ENCODE measurements at places on chromosomes 11 and 22.

- no peak for DNase-seq
- no peak overlapping the region for H3K4me3 ChIP-seq
- H3K27me3 ChIP-seq: no peaks in the 10 kb centered on the region
- no peaks in the 10 kb centered on the region for H3K36me3 ChIP-seq
- no peaks in the 10 kb centered on the region for H3K4me1 ChIP-seq
Observed at GRCh38 chr11:14713496-14714244, 70.1 kb downstream of the PDE3B start.

- H3K27me3 ChIP-seq: no peaks in the 10 kb centered on the region
- no peak overlapping the region for H3K27ac ChIP-seq
- H3K36me3 ChIP-seq: peaks cover 80% of the 10 kb centered on the region
- H3K4me3 ChIP-seq: no peak overlapping the region
- DNase-seq: no peak
Observed at GRCh38 chr11:68575025-68575665, 109.2 kb upstream of the GAL start.

- peak overlapping the region; percentile 63 for H3K27ac ChIP-seq
- DNase-seq: no peak
- H3K27me3 ChIP-seq: no peaks in the 10 kb centered on the region
- no peak overlapping the region for H3K4me3 ChIP-seq
- peaks cover 37% of the 10 kb centered on the region for H3K4me1 ChIP-seq
Observed at GRCh38 chr11:120710354-120711131, 199.0 kb downstream of the GRIK4 start.

DNA sequence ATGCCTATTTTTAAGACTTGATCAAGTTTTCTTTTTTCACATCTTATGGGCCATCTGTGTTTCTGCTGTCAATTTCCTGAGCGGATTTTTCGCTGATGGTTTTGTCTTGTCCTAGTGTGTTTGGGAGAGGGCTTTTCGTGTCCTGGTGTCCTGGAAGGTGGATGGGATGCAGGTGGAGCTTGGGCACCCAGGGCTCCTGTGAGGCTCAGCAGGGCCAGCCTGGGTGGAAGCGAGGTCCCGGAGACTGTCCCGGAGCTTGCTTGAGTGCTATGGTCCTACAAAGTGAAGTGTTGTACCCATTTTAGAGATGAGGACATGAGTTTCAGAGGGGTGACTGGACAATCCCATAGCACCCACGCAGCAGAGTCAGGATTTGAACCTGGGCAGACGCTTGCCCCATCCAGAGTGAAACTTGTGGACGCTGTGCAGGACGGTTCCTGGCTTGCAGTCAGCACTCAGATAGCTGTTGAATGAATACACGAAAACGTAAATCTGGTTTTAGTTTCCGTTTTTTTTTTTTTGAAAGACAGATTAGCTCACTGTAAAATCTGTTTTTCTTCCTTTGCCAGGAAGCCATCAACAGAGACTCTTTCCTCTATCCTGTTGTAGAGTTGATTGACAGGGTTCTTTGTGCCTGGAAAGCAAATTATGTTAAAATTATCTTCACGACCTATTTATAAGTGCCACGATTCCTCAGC lies 64.1 kb downstream of the TBC1D22A start:
- no peak overlapping the region for H3K27ac ChIP-seq
- no peaks in the 10 kb centered on the region for H3K36me3 ChIP-seq
- peak; percentile 32 for DNase-seq
- H3K4me1 ChIP-seq: peaks cover 32% of the 10 kb centered on the region
- H3K27me3 ChIP-seq: no peaks in the 10 kb centered on the region

- no peaks in the 10 kb centered on the region for H3K4me1 ChIP-seq
- H3K27me3 ChIP-seq: no peaks in the 10 kb centered on the region
- no peak overlapping the region for H3K4me3 ChIP-seq
- no peak for DNase-seq
- H3K36me3 ChIP-seq: no peaks in the 10 kb centered on the region
- no peak overlapping the region for H3K27ac ChIP-seq
Observed at GRCh38 chr11:131849485-131849884, 479.1 kb downstream of the NTM start.

DNA sequence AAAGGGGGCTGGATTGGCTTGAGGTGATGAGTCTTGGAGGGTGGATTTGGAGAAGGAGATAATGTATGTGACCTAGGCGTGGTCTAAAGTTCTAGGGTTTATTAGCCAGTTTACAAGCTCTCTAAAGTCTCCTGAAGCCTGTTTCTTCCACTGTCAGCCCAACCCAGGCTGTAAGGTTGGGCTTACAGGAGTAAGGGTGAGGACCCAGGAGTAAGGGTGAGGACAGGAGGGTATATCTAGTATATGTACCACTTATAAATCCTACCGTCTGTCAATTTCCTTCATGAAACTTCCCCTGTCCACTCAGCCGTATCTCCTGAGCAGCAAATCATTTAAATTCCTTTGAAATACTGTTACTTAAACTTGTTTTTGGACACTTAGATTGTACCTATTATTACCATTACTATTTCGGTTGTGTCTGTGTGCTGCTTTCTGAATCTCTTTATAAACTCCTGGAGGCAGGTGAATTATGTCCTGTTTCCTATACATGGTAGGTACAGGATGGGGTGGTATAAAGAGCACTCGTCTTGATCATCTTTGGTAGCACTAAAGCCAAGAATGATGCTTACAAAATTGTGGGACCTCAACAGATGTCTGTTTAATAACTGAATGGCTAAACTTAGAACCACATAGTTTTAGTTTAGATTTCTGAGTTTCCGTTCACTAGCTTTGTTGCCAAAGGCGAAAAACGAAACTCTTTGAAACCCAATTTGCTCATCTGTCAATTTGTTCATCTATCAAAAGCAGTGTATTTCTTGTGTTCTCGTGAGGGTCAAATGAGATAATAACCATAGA lies 192.0 kb downstream of the GRIK4 start:
- no peaks in the 10 kb centered on the region for H3K4me1 ChIP-seq
- H3K4me3 ChIP-seq: no peak overlapping the region
- no peak overlapping the region for H3K27ac ChIP-seq
- no peaks in the 10 kb centered on the region for H3K27me3 ChIP-seq
- DNase-seq: no peak

DNA sequence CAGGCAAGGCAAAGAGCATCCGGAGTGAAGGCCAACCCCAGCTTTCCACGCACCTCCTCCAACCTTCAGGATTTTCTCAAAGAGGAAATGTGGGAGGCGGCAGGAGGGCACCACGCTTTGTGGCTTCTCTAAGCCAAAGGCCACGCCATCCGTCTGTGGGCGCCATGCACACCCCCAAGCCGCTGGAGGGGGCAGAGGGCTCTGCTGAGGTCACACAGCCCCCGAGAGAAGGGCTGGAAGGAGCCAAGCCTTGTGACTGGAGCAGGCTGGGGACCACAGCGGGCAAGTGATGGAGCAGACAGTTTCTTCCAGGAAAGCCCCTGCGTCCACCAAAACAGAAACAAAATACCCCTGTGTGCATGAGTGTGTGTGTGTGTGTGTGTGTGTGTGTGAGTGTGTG lies 527.4 kb downstream of the BRD1 start:
- H3K36me3 ChIP-seq: no peaks in the 10 kb centered on the region
- no peak overlapping the region for H3K27ac ChIP-seq
- no peaks in the 10 kb centered on the region for H3K27me3 ChIP-seq
- no peaks in the 10 kb centered on the region for H3K4me1 ChIP-seq

GRCh38 chr11:134685793-134686380 lies 273.8 kb upstream of the B3GAT1 start:
- DNase-seq: no peak
- no peak overlapping the region for H3K4me3 ChIP-seq
- no peaks in the 10 kb centered on the region for H3K4me1 ChIP-seq
- no peaks in the 10 kb centered on the region for H3K36me3 ChIP-seq
- no peak overlapping the region for H3K27ac ChIP-seq

DNA sequence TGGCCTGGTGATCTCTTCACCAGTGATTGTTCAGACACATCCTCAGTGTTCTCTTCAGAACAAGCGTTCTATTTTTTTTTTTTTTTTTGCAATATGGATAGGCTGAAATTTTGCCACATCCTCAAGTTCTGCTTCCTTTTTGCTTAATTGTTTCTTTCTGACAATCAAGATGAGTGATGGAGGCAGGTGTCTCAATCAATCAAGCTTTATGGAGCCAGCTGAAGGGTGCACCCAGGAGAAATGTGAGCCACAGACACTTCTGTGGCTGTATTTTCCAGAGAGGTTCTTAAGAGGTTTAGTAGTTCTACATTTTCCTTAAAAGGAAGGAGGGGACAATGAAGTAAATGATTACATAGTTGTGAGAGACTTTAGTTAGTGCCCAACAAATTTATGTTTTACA lies 43.9 kb upstream of the ASPHD2 start:
- no peak overlapping the region for H3K4me3 ChIP-seq
- H3K27me3 ChIP-seq: no peaks in the 10 kb centered on the region
- no peaks in the 10 kb centered on the region for H3K4me1 ChIP-seq
- no peaks in the 10 kb centered on the region for H3K36me3 ChIP-seq

DNA sequence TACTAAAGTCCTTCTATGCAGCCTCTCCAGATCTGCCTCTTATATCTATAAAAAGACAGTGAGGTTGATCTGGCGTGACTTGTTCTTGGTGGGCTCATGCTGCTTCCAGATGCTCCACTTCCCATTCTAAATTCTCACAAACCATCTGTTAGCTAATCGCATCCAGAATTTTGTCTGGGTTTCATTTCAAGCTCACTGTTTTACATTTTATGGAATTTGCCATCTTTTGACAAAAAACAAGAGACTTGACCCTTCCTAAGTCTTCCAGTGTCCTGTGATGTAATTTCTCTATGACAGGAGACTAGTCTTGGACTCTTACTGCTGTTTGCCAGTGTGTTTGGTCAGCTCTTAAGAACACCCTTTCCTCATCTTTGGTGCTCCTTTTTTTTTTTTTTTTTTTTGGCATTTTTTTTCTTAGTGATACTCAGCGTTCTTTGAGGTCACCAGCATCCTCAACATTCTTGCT lies 23.0 kb downstream of the CRKL start:
- H3K4me1 ChIP-seq: peaks cover 67% of the 10 kb centered on the region
- no peaks in the 10 kb centered on the region for H3K27me3 ChIP-seq
- no peaks in the 10 kb centered on the region for H3K36me3 ChIP-seq
- no peak overlapping the region for H3K27ac ChIP-seq
- DNase-seq: no peak

GRCh38 chr11:86673055-86673843 lies 833 bp upstream of the ME3 start:
- peaks cover 22% of the 10 kb centered on the region for H3K4me1 ChIP-seq
- no peaks in the 10 kb centered on the region for H3K36me3 ChIP-seq
- no peak for DNase-seq
- H3K27ac ChIP-seq: peak overlapping the region; percentile 97
- peak overlapping the region; percentile 82 for H3K4me3 ChIP-seq

DNA sequence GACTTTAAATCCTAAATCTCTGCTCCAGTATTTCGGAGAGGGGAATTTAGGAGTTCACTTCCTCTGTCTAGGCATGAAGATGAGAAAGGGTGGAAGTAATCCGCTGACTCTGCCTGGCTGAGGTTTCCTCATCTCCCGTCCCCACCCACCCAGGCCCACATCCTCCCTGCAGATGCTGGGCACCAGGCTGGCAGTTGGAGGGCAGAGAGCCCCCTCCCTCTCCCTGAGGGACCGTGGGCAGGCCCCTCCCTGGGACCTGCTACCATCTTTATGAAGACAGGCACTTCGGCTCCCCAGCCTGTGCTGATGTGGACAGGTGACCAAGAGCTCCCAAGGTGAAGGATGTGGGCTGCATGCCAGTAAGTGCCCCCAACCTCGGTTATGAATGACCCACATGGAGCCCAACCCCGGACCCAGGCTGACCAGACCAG lies 6.7 kb downstream of the CASTOR1 start:
- no peaks in the 10 kb centered on the region for H3K27me3 ChIP-seq
- no peak overlapping the region for H3K27ac ChIP-seq
- DNase-seq: no peak
- no peaks in the 10 kb centered on the region for H3K36me3 ChIP-seq

GRCh38 chr22:36243986-36244385 lies 4.7 kb upstream of the APOL2 start:
- peak; percentile 37 for DNase-seq
- no peaks in the 10 kb centered on the region for H3K27me3 ChIP-seq
- peaks cover 15% of the 10 kb centered on the region for H3K4me1 ChIP-seq
- H3K36me3 ChIP-seq: no peaks in the 10 kb centered on the region
- H3K27ac ChIP-seq: peak overlapping the region; percentile 64
- H3K4me3 ChIP-seq: no peak overlapping the region

DNA sequence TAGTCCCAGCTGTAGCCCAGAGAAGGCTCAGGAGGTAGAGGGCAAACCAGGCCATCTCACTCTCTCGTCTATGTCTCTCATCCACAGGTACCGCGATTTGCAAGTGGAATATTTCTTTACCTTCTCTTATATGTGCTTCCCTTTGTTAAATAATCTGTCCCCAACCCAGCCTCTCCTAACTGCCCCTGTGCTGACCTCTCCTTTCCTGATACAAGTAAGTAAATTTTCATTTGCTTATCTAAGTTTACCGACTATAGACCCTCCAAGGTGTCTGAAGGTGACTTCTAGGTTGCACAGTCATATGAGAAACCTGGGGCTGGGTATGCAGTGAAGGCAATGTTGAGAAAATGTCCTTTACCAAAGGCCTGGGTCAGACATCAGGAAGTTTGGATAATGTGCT lies at the start of gene CBLIF:
Gene CBLIF (minus strand): TSS at position 101 of the 400 bp plus-strand sequence. CDS start 46 bp downstream, at position 55.
- no peak for DNase-seq
- no peak within 1 kb of the TSS for H3K27ac ChIP-seq
- H3K36me3 ChIP-seq: no peaks in the 10 kb centered on the region
- H3K27me3 ChIP-seq: no peaks in the 10 kb centered on the region
- H3K4me3 ChIP-seq: no peak within 1 kb of the TSS

GRCh38 chr11:35765211-35765610 lies 102.6 kb downstream of the TRIM44 start:
- no peak overlapping the region for H3K4me3 ChIP-seq
- no peaks in the 10 kb centered on the region for H3K27me3 ChIP-seq
- H3K27ac ChIP-seq: no peak overlapping the region
- H3K36me3 ChIP-seq: no peaks in the 10 kb centered on the region
- DNase-seq: no peak
- peaks cover 11% of the 10 kb centered on the region for H3K4me1 ChIP-seq

- H3K27ac ChIP-seq: no peak overlapping the region
- H3K27me3 ChIP-seq: no peaks in the 10 kb centered on the region
- DNase-seq: no peak
- H3K4me1 ChIP-seq: peaks cover 16% of the 10 kb centered on the region
- H3K4me3 ChIP-seq: no peak overlapping the region
Observed at GRCh38 chr11:129387434-129387833, 11.8 kb downstream of the BARX2 start.

DNA sequence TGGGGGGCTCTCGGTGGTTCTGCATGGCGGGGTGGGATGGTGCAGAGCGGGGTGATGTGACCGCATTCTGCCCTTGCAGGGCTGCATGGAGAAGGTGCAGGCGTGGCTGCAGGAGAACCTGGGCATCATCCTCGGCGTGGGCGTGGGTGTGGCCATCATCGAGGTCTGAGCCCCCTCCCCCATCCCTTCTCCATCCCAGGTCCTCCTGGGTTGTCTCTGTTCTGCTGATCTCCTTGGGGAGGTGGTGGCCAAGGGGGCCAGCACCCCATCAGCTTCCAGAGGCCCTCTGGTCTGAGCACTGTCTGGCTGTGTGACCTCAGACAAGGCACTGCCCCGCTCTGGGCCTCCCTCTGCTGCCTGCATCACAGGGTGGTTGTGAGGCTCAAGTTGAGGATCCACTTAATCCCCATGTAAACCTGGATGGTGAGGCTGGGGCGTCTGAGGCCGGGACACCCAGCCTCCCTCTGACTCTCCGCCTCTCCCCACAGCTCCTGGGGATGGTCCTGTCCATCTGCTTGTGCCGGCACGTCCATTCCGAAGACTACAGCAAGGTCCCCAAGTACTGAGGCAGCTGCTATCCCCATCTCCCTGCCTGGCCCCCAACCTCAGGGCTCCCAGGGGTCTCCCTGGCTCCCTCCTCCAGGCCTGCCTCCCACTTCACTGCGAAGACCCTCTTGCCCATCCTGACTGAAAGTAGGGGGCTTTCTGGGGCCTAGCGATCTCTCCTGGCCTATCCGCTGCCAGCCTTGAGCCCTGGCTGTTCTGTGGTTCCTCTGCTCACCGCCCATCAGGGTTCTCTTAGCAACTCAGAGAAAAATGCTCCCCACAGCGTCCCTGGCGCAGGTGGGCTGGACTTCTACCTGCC lies 53.3 kb downstream of the CD82 start:
- no peaks in the 10 kb centered on the region for H3K27me3 ChIP-seq
- no peak overlapping the region for H3K27ac ChIP-seq
- peak; percentile 84 for DNase-seq
- no peaks in the 10 kb centered on the region for H3K4me1 ChIP-seq

Measured in vagina (tissue), 2 donors.